ENCODE measurements at places on chromosomes 5 and 9. TPM values are rescaled to one million over a fixed set of nuclear protein-coding genes. Genes with fewer than 3 reads are reported as not detected.

DNA sequence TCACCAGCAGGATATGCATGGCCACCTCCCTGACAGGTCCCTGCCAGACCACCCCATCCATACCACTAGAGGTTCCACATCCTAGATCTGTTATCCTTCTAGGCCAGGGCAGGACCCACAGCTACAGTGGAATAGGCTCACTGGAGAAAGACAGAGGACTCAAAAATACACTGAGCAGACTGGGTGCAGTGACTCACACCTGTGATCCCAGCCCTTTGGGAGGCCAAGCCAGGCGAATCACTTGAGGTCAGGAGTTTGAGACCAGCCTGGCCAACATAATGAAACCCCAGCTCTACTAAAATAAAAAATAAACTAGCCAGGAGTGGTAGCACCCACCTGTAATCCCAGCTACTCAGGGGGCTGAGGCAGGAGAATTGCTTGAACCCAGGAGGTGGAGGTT lies 56.5 kb upstream of the TESK1 start:
- no peaks in the 10 kb centered on the region for H3K27me3 ChIP-seq
- no peak overlapping the region for H3K4me3 ChIP-seq
- no peaks in the 10 kb centered on the region for H3K36me3 ChIP-seq

GRCh38 chr5:111584651-111585050 lies 72.3 kb upstream of the STARD4 start:
- no peaks in the 10 kb centered on the region for H3K4me1 ChIP-seq
- H3K4me3 ChIP-seq: no peak overlapping the region
- no peak for DNase-seq
- no peaks in the 10 kb centered on the region for H3K36me3 ChIP-seq
- H3K27me3 ChIP-seq: no peaks in the 10 kb centered on the region
- H3K27ac ChIP-seq: no peak overlapping the region

DNA sequence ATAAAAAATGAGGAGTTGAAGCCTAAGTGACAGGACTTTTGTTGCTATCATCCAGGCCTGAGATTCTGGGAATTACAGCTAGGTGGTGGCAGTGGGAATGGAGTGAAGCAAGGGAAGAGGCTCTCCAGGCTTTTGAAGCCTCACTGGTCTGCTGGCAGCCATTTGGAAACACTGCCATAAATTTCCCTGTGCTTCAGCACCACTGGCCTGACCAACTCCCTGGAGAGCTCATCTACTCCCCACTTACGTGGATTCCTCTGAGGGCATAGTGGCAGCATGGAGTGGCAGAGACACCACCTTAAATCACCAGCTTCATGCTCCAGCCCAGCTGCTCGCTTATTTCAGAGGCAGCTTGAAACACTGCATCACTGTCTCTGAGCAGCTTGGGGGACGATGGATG lies 518.2 kb downstream of the TLR4 start:
- no peaks in the 10 kb centered on the region for H3K4me1 ChIP-seq
- no peak overlapping the region for H3K27ac ChIP-seq
- H3K4me3 ChIP-seq: no peak overlapping the region
- H3K27me3 ChIP-seq: no peaks in the 10 kb centered on the region
- H3K36me3 ChIP-seq: no peaks in the 10 kb centered on the region

GRCh38 chr5:98403131-98403530 lies 370.3 kb upstream of the RGMB start:
- no peaks in the 10 kb centered on the region for H3K4me1 ChIP-seq
- H3K27me3 ChIP-seq: no peaks in the 10 kb centered on the region
- DNase-seq: no peak
- H3K36me3 ChIP-seq: no peaks in the 10 kb centered on the region
- no peak overlapping the region for H3K4me3 ChIP-seq

GRCh38 chr9:71121275-71122021 lies at the start of gene TRPM3:
Gene TRPM3 (minus strand): TSS chr9:71121621. CDS start chr9:71121354, 267 bp downstream.
- H3K36me3 ChIP-seq: no peaks in the 10 kb centered on the region
- H3K27ac ChIP-seq: no peak within 1 kb of the TSS
- no peaks in the 10 kb centered on the region for H3K4me1 ChIP-seq
- no peak within 1 kb of the TSS for H3K4me3 ChIP-seq
- no peaks in the 10 kb centered on the region for H3K27me3 ChIP-seq
- DNase-seq: no peak

AIF1L gene
- 0.37 TPM for total RNA-seq

SUSD3 gene
- total RNA-seq: 41.4 TPM

SHROOM1 gene
- total RNA-seq: 48.4 TPM

GPRIN1 gene
- 0.99 TPM for total RNA-seq

PCDHA4 gene
- total RNA-seq: 0.09 TPM

PDE6A gene
- total RNA-seq: not detected
